ENCODE measurements at places on chromosomes 6 and 20.

DNA sequence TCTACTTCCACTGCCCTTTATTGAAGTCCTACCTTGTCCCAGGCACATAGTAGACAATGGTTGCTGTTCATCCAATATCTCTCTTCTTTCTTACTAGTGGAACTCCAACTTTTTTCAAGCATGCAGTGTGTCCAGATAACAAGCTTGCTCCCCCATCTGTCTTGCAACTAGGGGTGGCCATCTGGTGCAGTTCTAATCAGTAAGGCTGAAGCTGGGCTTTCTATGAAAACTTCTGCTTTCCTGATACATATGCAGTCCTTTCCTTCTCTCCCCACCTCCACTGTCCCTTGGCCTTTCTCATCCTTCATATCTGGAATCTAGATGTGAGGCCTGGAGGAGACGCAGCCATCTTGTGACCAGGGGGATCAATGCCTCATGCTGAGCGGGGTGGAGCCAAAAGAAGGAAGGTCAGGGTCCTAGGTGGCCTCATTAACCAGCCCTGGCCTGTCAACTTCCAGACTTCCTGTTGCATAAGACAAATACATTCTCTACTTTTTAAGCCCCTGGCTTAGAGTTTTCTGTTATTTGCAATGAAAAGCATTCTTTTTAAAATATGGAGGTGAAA is 59.6 kb upstream of the ZFP64 start:
- DNase-seq, result no peak

DNA sequence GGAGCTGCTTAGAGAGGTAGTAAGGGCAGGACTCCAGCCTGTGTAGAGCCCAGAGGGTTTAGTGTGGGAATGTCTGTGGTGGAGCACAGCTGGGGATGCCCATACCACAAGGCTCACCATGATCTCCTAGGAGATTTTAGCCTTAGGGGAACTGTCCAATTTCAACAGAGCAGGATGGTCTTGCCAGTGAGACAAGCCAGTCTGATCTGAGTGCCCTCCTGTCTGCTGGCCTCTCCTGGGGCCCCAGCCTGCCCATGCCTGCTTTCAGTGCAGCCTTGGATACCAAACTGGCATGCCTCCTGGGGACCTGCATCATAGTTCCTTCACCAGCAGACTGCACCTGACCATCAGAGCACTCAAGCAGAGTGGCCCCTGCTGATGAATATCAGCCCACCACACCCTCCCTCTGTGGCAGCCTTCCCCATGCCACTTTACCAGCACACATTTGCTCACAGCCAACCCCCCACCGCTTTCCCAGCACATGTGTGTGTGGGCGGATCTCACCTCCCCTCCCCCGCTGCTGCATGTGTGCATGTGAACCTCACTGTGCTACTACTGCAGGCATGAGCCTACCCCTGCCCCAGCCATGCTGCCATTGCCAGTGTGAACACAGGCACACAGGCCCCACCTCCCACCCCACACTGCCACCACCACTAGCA is 7.9 kb upstream of the TREM1 start:
- DNase-seq, result no peak

DNA sequence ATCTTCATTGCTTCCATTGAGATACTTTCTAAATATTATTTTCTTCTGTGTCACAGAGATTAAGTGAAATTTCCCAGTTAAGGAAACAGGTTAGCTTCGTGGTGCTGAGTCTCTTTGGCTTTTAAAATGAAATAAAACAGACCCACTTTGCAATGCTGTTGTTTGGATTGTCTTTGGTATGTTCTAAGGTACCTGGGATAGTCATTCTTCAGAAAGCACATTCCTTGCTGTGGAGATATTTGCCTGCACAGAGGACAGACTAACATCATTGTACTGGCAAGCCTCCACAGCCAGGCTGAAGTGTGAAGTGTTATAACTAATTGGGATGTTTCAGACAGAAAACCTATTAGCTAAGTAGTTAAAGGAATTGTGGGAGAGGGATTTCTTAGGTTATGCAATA is 148.8 kb upstream of the EPHA7 start:
- DNase-seq, result no peak

- no peak for DNase-seq
Measured at GRCh38 chr6:152893187-152893586, 89.7 kb downstream of the FBXO5 start.

- DNase-seq, result no peak
Measured at GRCh38 chr6:15493437-15494168, 169.2 kb downstream of the DTNBP1 start.

DNA sequence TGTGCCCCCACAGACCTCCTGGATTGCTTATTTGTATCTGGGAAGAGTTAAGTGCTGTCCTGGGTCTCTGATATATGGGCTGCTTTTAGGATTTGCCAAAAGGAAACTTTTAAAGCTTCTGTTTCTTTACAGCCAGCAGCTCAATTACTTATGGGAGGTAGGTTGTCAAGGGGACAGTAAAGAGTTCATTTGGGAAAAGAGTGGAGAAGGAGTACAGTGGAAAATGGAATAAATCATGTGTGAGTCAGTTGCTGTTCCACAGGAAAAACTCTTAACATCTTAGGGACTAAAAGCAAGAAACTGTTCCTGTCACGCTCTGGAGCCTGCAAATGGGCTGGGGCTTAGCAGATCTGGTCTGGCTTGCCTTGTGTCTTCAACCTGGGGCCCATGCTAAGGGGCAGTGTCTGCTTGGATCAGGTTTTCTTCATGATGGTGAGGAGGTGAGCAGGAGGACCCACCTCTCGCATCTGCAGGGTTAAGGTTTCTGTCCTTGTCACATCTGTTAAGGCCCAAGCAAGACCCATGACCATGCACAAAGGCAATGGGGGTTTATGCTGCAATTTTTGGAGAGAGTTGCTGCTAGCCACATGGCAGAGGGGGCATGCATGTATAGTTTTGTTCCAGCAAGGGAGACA is 8.7 kb upstream of the CST1 start:
- no peak for DNase-seq

- no peak for DNase-seq
Measured at GRCh38 chr6:108778421-108779186, 69.6 kb upstream of the ARMC2 start.

GRCh38 chr6:15399641-15400470 is 154.0 kb downstream of the JARID2 start:
- DNase-seq, result no peak

DNA sequence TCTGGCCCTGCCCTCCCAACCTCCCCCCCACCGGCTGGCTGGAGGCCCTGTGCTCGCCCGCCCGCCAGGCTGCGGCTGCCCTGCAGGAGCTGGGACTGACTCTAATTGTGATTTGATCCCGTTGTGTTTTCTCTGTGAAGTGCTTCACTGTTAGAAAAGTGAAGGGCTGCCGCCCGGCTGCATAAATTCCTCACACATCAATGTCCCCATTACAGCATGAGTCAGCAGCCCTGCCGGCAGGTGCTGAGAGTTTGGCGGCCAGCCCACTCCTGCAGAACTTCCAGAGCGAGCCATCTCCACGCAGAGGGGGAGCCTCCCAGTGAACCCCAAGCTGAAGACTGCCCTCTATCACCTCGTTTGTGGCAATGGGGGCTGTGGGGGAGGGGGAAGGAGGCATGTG is 137.9 kb downstream of the DLL1 start:
- DNase-seq, result no peak

DNA sequence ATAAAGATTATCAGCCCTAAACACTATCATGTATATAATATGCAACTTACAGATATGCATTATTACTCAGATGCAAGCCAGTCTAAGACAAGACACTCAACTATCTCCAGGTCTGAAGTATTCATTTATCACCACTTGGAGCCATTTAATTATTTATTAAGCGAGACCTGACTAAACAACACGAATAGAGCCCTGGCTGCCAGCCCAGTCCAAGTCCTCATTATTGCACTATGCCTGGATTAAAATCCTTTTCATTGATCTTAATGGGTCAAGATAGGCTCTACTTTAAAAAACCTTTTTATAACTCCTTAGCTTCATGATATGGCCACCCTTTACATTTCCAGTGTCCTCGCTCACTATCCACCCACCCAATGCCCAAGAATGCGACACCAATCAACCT is 183.1 kb upstream of the MARCKS start:
- DNase-seq, result no peak

DNA sequence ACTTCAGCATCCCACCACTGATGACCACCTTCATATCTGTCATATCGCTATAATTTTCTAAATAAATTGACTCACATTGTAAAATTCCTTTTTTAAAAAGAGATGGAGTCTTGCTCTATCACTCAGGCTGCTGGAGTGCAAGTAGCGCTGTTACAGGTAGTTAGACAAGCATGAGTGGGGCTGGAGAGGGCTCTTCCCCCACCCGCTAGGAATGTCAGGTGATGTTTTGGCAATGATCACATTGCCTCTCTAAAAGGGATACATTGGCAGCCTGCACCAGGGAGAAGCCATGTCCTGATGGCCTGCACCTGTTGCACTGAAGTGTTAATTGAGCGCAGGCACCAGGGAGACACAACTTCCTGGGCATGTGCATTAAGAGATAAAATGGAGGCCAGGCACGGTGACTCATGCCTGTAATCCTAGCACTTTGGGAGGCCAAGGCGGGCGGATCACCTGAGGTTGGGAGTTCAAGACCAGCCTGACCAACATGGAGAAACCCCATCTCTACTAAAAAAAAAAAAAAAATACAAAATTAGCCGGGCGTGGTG is 16.9 kb upstream of the SLC22A16 start:
- DNase-seq, result no peak

DNA sequence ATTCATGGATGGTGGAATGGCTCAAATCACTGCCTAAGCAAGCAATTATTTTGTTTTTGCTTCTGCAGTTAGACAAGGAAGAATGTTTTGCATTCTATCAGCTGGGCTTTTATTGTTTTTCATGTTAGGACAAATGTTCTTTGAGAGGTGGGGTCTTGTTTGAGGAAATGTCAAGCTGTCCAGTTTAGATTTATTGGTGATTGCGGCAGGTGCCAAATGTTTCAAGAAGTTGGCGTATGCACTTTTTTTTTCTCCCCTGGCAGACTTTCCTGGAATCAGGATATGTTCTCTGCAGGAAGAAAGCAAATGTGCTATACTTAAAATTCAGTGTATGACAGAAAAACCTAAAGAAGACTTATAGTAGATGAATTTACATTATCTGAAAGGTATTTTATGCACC is 81.0 kb upstream of the JAG1 start:
- DNase-seq, result no peak

DNA sequence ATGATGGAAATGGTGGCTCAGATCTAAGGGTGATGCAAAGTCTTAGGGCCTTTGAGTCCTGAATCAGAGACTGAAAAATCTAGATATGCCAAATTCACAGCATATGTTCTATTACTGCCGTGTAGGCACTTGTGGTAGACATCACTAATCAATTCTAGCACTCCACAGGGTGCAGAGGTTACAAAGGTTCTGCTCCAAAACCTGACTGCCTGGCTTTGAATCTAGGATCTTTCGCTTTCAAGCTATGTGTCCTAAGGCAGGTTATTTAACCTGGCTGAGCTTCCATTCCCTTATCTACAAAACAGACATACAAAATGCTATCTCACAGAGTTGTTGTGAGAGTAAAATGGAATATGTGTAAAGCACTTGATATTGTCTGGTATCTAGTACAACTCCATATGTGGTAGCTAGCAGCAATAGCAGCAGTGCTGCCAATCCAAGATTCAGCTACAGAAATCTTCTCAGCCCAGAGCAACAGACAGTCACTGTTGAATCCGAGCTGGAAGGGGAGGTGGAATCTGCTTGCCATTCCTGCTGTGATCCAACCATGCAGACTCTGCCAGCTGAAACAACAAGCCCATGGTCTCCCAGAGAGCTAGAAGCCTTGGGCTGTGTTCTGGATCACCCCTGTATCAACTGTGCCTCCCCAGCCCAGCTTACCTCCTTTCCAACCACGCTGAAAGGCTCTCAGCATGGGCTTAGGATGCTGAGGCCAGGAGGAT is 206.9 kb downstream of the TFAP2C start:
- no peak for DNase-seq

GRCh38 chr20:29326376-29327070 is 1930.9 kb upstream of the DEFB115 start:
- DNase-seq, result no peak

DNA sequence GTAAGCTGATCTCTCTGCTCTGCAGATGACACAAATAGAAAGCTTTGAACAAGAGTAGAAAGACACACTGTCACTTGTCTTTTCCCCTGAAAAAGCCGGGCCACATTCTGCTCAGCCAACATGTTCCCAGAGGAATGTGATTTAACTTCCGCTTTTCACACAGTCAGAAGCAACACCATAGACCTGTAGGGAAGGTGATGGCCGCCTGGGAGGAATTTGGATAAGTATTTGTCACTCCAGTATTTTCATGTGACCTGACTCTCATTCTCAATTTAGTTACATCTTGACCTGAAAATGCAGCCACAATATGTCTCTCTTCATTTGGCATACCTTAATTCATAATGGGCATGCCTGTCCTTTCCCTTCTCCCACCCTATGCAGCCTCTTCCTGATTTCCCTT is 2.0 kb upstream of the GRM1 start:
- DNase-seq, result no peak

DNA sequence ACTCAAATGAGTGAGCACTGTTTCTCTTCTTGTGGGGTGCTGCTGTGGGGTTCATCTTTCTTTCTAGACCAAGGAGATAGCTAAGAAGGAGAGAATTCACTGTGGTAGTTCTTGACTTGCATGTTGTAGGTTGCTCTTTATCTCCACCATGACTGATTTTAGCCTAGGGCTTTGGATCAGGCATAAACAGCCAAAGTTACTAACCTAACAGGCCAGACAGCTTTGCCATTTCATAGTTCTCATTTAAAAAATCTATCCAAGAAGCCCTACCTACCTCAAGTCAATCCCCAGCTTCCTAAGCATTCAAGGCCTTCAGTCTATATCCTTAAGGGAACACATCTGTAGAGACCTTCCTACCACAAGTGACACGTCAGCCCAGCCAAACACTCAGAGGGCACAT is 107.9 kb upstream of the CARMIL1 start:
- no peak for DNase-seq

DNA sequence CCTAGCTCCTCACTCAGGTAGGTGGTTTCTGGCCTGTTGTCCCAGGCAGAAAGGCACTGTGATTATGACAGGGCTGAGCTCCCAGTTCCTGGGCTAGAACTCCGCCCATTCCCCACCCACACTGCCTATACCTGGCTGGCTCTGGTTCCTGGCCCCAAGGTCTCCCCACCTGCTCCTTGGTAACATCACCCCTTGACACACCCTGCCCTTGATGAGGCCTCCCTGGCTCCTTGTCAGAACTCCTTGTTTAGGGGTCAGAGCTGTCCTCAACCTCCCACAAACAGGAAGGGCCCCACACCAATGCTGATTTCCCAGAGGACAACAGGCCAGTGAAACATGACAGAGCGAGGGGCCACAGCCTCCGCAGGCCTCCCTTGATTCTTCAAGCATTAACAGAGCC is 15.5 kb upstream of the MYMX start:
- DNase-seq, result no peak

DNA sequence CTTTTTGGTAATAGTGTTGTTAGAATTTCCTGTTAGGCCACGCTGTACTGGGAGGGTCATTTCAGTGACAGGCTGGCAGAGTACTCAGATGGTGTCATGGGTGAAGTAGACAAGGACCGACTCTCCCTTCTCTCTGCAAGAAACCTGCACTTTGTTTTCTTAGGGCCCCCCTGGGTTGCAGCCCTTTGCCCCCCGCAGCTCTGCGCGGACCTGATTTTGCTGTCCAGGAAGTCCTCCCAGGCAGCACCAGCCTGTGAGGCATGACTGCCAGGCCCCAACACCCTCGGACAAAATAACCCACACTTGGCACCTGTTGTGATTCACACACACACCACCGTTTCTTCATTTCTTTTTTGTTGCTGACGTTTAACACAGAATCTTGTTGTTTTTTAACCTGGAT is 21.8 kb upstream of the CLDN20 start:
- DNase-seq, result no peak

Measured in CD4-positive, alpha-beta T cell treated with Interleukin-6 at 100 ng/mL for 8 hours (primary cell).